ENCODE measurements at places on chromosomes 5 and 9.

GRCh38 chr9:78598120-78598519 is 301.2 kb downstream of the PSAT1 start:
- no peak for ATAC-seq

- no peak for ATAC-seq
These were observed 6.1 kb downstream of the ANKS6 start for GRCh38 chr9:98790134-98790841.

GRCh38 chr5:32297181-32298058 is 15.3 kb downstream of the MTMR12 start:
- no peak for ATAC-seq

GRCh38 chr5:159038907-159039306 is 60.8 kb downstream of the EBF1 start:
- ATAC-seq: no peak

- ATAC-seq: no peak
These were observed 203.9 kb downstream of the SAXO1 start for GRCh38 chr9:18829066-18829465.

DNA sequence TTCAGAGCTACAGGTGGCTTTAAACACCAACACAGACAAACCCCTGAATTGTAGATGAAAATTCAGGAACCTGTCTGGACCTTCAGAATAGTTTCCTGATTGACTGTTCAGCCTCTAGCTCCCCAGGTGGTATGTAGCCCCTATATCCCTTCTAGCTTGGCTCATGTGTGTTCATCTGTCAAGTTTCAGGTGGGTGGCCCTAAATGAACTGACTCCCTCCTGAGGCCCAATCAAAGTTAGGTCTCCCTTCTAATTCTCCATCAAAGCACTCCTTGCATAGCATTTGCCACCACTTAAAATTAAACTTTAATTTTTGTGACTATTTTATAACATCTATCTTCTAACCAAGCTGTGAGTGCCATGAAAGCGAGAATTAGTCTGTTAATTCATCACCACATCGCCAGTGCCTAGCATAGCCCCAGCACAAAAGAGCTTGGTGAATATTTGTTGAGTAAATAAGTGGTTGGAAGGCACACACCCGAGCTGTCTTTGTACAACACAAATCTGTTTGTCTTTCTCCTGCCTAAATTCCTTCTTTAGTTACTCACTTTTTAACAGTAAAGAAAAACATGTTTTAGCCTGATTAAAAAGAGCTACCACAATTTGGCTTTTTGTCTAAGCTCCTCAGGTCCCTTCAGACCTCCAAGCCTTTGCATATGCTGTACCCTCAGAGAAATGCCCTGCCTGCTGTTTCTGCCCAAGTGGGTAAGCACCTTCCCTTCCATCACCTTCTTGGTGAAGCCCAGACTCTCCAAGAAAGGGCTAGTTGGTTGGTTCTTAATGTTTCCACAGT is 138.1 kb upstream of the HMHB1 start:
- ATAC-seq: no peak

- no peak for ATAC-seq
These were observed 309.6 kb upstream of the CD180 start for GRCh38 chr5:67506241-67506640.

DNA sequence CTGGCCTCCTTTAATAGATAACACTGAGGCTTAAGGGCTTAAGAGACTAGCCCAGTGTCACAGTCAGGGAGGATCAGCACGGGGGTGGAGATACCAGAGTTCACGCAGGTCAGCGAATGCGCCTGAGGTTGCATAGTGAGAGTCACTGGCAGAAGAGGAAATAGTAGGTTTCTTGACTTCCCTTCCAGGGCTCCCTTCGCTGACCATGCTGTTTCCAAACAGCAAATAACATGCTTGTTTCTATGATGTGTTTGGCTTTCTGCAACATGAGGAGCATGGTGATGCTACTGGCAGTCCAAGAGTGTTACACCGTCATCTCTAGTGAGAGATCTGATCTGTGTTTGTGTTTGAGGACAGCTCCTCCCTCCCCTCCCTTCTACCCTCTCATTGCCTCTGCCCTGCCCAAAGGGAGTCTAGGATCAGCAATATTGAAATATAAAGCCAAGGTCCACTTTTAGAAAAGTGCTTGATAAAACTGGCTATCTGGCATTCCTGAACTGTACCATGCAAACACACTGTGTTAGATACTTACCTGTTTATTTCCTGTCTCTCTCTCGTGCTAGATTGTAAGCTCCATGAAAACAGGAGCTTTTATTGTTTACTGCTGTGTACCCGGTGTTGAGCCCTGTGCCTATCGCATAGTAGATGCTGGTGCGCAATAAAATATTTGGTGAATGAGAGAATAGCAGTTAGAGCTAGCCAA is 12.3 kb downstream of the TLE4 start:
- ATAC-seq: peak; percentile 54

DNA sequence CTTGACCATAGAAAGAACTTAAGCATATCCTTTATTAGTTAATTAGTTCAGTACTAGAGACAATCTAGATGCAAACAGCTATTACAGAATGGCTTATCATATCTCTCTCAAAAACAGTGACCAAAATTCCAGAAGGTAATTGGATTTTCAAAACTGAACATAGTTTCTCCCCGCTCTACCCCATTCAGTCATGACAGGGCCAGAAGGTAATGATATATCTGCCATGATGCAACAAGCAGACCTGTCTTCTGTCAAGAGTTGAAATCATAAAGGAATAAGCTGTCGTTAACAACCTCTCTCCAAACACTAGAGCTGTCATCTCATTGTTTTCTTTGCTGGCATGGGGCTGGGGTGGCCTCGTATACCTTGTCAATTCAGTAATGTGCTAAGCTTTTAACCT is 200.5 kb upstream of the POU5F2 start:
- ATAC-seq: no peak

GRCh38 chr5:168580227-168580508 is 1.0 kb upstream of the PANK3 start:
- no peak for ATAC-seq

- no peak for ATAC-seq
These were observed 1275.0 kb upstream of the CDH9 start for GRCh38 chr5:28313321-28313951.

DNA sequence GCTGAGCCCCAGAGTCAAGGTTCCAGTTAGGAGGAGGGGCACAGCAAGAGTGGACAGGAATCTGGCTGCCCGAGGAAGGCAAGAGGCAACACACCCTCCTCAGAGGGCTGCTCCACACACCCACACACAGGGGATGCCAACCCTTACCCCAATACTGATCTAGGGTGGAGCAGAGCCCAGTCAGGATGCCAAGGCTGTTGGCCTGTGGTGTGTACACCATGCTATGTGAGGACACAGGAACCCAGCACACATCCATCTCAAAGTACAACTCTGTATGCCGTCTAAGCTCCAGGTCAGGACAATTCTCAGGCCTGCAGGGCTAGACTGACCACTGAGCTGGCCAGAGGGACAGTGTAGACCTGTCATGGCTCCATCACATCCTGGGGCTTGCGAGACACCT is 2.6 kb downstream of the SEPTIN8 start:
- ATAC-seq: no peak

- peak; percentile 57 for ATAC-seq
These were observed 11.8 kb downstream of the OTULIN start for GRCh38 chr5:14676320-14676719.

GRCh38 chr5:53946405-53947100 is 363.8 kb downstream of the ARL15 start:
- ATAC-seq: no peak

- ATAC-seq: peak; percentile 6
These were observed 554 bp downstream of the RPS23 start for GRCh38 chr5:82277613-82277986.

GRCh38 chr9:92739346-92739970 is 25.2 kb downstream of the BICD2 start:
- no peak for ATAC-seq

GRCh38 chr9:111805830-111806241 is 11.1 kb upstream of the SHOC1 start:
- peak; percentile 78 for ATAC-seq

DNA sequence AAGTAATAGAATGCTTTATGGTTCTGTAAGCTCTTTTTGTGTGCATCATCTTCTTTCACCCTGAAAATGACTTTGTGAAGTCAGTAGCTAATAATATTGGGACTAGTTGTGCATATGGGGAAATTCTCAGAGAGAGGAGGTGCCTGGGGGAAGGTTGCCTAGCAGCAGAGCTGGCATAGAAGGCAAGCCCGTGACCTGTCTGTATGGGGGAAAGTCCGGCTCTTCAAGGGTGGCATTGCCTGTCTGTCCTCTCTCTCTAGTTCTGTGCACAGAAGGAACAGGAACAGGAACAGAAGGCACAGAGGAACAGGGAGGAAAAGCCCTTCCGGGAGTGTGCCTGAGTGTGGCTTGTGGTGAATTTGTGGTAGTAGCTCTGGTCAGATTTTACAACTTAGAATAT is 33.1 kb downstream of the SH3GL2 start:
- no peak for ATAC-seq

GRCh38 chr9:83266666-83267496 is 203.9 kb upstream of the RASEF start:
- no peak for ATAC-seq

DNA sequence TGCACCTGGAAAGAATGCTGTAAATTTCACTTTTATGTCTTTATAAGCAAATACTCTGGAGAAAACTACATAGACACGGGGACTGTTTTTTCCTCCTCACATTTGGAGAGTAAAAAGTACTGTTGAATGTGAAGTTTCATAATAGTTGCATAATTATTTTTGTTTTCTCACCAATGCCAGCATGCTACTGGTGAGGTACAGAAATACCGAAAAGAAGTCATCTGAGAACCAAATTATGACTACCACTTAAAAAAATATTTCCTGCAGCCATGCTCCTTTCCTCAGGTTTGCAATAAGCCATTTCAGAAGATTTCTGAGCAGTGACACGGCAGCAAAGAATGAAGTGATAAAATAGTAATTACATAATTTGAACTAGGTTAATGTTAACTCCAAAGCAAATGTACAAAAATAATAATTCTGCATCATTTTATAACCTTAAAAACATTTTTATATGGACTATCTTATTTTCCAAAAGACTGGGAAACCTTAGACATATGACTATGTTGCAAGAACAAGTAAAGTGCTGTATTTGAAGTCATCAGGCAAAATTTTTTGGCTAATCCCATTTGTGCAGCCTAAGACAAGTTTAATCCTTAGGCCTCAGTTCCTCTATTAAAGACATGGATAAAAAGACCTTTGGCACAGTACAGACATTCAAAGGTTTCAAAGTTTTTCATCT is 144.7 kb downstream of the PCSK1 start:
- ATAC-seq: no peak

DNA sequence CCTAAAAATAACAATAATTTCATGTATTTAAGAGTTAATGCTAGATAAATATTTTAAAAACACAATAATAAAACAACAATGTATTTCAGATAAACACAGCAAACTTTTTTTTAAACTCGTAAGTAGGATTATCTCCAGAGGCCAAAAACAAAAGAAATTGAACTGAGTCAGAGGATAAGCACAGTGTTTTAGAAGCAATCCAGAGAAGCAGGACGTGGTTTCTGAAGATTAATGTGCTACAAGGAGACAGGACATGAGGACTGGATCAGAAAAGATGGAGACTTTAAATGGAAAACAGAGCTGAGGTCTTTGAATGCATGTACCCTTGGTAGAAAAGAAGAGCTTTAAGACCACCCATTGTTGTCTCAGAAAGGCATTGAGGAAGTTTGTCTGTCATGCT is 491.2 kb upstream of the TLE4 start:
- no peak for ATAC-seq

DNA sequence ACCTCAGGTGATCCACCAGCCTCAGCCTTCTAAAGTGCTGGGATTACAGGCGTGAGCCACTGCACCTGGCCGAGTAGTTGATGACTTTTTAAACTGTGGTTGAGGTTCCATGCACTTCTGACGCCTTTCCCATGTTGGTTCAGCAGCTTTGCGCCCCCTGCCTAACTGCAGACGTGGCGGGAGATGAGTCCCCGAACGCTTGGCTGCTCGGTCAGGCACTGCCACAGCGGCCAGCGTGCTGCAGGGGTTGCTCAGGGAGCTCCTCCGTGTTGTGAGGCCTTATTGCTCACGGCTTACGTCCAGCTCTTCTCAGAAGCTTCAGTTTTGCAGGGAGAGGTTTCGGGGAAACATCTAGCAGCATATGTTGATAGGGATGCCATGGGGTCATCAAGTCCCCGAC is 35.3 kb downstream of the HABP4 start:
- no peak for ATAC-seq

GRCh38 chr5:141003791-141004611 is 37.7 kb downstream of the PCDHAC2 start:
- no peak for ATAC-seq

- no peak for ATAC-seq
These were observed 172.6 kb downstream of the RAPGEF6 start for GRCh38 chr5:131462454-131462853.

DNA sequence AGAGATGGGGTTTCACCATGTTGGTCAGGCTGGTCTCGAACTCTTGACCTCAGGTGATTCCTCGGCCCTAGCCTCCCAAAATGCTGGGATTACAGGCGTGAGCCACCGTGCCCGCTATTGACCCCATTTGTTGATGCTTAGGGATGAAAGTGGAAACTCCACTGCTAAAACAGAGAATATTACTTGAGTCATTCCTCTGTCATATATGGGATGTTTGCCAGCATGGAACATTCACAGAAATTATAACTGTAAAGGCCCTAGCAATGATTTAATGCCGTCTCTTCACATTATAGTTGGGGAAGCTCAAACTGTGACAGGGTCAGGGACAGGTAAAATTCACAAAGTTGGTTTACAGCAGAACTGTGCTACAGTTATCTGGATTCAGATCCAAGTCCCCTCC is 94.5 kb downstream of the TMC1 start:
- no peak for ATAC-seq

- ATAC-seq: no peak
These were observed 560.6 kb downstream of the PRR16 start for GRCh38 chr5:121024416-121025311.

GRCh38 chr5:58318468-58318867 is 141.4 kb downstream of the PLK2 start:
- no peak for ATAC-seq

DNA sequence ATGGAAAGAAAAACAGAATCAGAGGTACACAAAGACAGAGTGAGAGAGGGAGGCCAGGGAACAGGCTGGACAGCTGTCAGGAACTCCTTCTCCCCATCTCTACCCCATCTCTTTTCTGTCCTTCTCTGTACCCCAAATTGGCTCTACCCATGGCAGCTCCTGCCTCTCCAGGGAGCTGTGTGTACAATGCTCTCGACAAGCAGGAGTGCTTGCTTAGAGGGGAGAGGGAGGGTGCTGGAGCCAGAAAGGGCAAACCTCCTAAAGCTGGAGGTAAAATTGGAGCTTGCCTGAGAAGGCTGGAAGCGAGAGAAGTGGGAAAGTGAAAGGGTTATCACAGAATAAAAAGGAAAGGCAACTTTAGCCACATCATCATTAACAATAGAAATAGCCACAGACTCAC is 6.4 kb downstream of the TPM2 start:
- ATAC-seq: no peak

GRCh38 chr5:59758566-59758965 is 135.0 kb downstream of the PDE4D start:
- ATAC-seq: no peak

- no peak for ATAC-seq
These were observed 33.1 kb upstream of the HTR4 start for GRCh38 chr5:148687427-148687826.

Data from activated CD4-positive, CD25-positive, alpha-beta regulatory T cell treated with anti-CD3 and anti-CD28 coated beads, Interleukin-2, amount 50 U/mL, for 24 hours (primary cell).